Naive thymus-derived CD8-positive, alpha-beta T cell (primary cell): ENCODE measurements at places on chromosomes 7 and 10. TPM values are rescaled to one million over a fixed set of nuclear protein-coding genes. Genes with fewer than 3 reads are reported as not detected.

Gene SRGN
- total RNA-seq: 70.7 TPM

Gene DYDC1
- not detected for total RNA-seq

GRCh38 chr7:123944395-123944794, 19.4 kb downstream of the SPAM1 start:
- no peaks in the 10 kb centered on the region for H3K36me3 ChIP-seq
- no peak overlapping the region for H3K27ac ChIP-seq
- no peak for DNase-seq
- H3K4me1 ChIP-seq: no peaks in the 10 kb centered on the region
- H3K4me3 ChIP-seq: no peak overlapping the region

GRCh38 chr10:74557098-74557497, 269.3 kb upstream of the KAT6B start:
- DNase-seq: no peak
- H3K4me3 ChIP-seq: no peak overlapping the region
- H3K4me1 ChIP-seq: no peaks in the 10 kb centered on the region
- H3K36me3 ChIP-seq: peaks cover 10% of the 10 kb centered on the region
- no peaks in the 10 kb centered on the region for H3K27me3 ChIP-seq

GRCh38 chr7:157016024-157016351, 5.5 kb upstream of the MNX1 start:
- no peak overlapping the region for H3K27ac ChIP-seq
- no peak overlapping the region for H3K4me3 ChIP-seq
- peaks cover 34% of the 10 kb centered on the region for H3K4me1 ChIP-seq
- no peaks in the 10 kb centered on the region for H3K36me3 ChIP-seq

DNA sequence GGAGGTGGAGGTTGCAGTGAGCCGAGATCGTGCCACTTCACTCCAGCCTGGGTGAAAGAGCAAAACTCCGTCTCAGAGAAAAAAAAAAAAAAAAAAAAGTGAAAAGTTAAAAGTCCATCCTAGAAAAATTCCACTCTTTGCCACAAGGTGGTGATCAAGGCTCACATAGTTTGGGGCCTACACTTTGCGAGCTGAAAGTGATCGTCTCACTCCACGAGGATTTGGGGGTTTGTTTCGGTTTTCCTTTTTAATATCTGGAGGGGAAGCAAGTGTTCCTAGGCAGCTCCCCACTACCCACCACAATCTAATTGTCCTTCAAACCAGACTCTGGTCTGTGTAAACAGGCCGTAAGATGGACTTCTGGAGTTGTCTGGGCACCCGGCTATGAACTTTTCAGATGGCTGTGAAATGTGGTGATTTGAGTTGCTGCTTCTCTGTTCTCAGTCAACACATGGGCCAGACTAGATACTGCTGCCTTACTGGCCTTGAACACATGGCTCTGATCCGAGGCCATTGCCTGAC, 27.1 kb downstream of the PRLHR start:
- H3K4me3 ChIP-seq: no peak overlapping the region
- H3K27ac ChIP-seq: peak overlapping the region; percentile 17
- peaks cover 9% of the 10 kb centered on the region for H3K4me1 ChIP-seq
- H3K27me3 ChIP-seq: no peaks in the 10 kb centered on the region
- DNase-seq: peak; percentile 77
- no peaks in the 10 kb centered on the region for H3K36me3 ChIP-seq

- H3K4me1 ChIP-seq: no peaks in the 10 kb centered on the region
- no peak overlapping the region for H3K27ac ChIP-seq
- H3K27me3 ChIP-seq: peaks cover 21% of the 10 kb centered on the region
Measured at GRCh38 chr7:149644754-149645153, 128.6 kb downstream of the ZNF467 start.

DNA sequence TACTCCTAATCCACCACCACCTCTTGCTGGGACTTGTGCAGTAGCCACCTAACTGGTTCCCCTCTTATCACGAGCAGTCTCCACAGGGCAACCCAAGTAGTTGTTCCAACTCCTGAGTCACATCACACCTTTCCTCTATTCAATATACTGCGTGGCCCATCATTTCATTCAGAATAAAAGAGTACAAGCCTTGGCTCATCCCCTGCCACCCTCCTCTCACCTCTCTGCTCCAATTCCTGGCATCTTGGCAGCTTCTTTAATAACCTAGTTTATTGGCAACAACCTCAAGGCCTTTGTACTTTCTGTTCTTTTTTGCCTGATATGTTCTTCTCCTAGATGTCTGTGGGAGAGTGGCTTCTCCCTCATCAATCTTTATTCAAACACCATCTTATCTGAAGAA, 199.4 kb downstream of the KIAA1217 start:
- H3K4me3 ChIP-seq: no peak overlapping the region
- H3K27ac ChIP-seq: no peak overlapping the region
- no peaks in the 10 kb centered on the region for H3K4me1 ChIP-seq
- H3K27me3 ChIP-seq: no peaks in the 10 kb centered on the region

DNA sequence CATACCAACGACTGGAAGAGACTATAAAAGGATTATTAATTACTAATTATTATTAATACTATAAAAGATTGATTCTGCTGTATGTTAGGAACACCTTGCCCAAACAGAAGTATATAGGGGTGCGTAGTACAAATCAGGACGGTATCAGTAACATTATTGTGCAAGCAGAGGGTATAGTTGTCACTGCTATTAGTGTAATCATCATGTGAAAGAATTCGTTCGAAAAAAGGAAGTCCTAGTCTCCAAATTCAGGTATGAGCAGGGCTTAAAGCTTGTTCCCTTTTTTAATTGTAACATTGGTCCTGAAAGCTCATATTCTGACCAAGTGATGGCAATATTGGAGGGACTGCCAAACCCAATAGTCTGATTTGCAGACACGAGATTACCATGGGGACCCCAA, 81.8 kb downstream of the THSD7A start:
- H3K4me3 ChIP-seq: no peak overlapping the region
- no peaks in the 10 kb centered on the region for H3K36me3 ChIP-seq
- no peak for DNase-seq

DNA sequence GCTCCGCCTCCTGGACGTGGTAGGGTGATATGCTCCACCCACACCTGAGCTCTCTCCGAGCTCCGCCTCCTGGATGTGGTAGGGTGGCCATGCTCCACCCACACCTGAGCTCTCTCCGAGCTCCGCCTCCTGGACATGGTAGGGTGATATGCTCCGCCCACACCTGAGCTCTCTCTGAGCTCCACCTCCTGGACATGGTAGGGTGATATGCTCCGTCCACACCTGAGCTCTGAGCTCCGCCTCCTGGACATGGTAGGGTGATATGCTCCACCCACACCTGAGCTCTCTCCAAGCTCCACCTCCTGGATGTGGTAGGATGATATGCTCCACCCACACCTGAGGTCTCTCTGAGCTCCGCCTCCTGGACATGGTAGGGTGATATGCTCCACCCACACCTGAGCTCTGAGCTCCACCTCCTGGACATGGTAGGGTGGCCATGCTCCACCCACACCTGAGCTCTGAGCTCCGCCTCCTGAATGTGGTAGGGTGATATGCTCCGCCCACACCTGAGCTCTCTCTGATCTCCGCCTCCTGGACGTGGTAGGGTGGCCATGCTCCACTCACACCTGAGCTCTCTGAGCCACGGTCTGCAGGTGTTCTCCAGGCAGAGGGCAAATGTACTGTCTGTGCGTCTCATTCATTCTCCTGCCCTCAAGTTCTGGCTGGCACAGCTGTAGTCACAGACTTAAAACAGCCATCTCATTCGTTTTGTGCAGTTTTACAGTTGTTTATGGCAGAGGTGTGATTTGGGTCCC, 252.4 kb downstream of the DIP2C start:
- peaks cover 5% of the 10 kb centered on the region for H3K36me3 ChIP-seq
- peaks cover 4% of the 10 kb centered on the region for H3K27me3 ChIP-seq
- peaks cover 26% of the 10 kb centered on the region for H3K4me1 ChIP-seq
- DNase-seq: no peak
- H3K4me3 ChIP-seq: peak overlapping the region; percentile 50

- peaks cover 5% of the 10 kb centered on the region for H3K36me3 ChIP-seq
- H3K27ac ChIP-seq: peak overlapping the region; percentile 59
- H3K27me3 ChIP-seq: no peaks in the 10 kb centered on the region
- no peak for DNase-seq
Measured at GRCh38 chr10:73750819-73751218, 6.6 kb downstream of the SEC24C start.

DNA sequence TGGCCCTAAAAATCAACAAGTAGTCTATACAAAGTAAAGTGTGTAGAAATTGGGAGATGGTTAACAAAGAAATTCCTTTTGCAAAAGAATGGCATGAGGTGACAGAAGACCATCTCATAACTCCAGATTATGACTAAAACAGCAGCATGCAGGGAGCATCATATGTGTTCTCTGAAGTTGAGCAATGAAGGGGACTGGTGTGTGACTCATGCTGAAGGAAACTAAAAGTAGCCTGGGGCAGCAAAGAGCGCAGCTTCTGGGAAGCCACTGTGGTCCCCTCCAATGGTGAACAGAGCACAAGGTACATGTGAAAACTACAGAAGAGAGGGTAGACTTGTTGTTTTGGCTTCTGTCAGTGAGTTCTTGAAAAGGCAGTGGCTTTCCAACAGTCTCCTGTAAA, 133.4 kb downstream of the MACC1 start:
- H3K36me3 ChIP-seq: no peaks in the 10 kb centered on the region
- H3K27ac ChIP-seq: no peak overlapping the region
- no peaks in the 10 kb centered on the region for H3K4me1 ChIP-seq
- no peaks in the 10 kb centered on the region for H3K27me3 ChIP-seq
- H3K4me3 ChIP-seq: no peak overlapping the region
